Airway epithelial cell (primary cell): ENCODE measurements at places on chromosomes 7 and 10. TPM values are rescaled to one million over a fixed set of nuclear protein-coding genes. Genes with fewer than 3 reads are reported as not detected.

The LIPK gene
- 1.4 and 1.9 TPM in 2 replicates for total RNA-seq

The GPR22 gene
- not detected in 2 replicates for total RNA-seq

The CPA2 gene
- total RNA-seq = not detected in 2 replicates

The SPOCK2 gene
- total RNA-seq = not detected in 2 replicates

The SPAG6 gene
- total RNA-seq = not detected in 2 replicates

The ITPRID1 gene
- 0.14 TPM in 1 of 2 replicates, not detected in the other for total RNA-seq

The FAM107B gene
- total RNA-seq = 7.1 and 8.5 TPM in 2 replicates

The GPR15LG gene
- 44.5 and 87.7 TPM in 2 replicates for total RNA-seq

The VWC2 gene
- not detected in 2 replicates for total RNA-seq

The TRIM4 gene
- 16.1 and 16.9 TPM in 2 replicates for total RNA-seq

The ZNF503 gene
- 18.6 and 22.7 TPM in 2 replicates for total RNA-seq

The GIMAP4 gene
- total RNA-seq = not detected in 2 replicates

The SUGCT gene
- 4.2 and 10.9 TPM in 2 replicates for total RNA-seq

The ZRANB1 gene
- total RNA-seq = 8.7 and 10.4 TPM in 2 replicates

The UTF1 gene
- not detected in 2 replicates for total RNA-seq

The NPSR1 gene
- not detected in 2 replicates for total RNA-seq

The GRID1 gene
- not detected in 2 replicates for total RNA-seq

The SLC13A1 gene
- total RNA-seq = not detected in 2 replicates

The PI4K2A gene
- total RNA-seq = 38.0 and 44.8 TPM in 2 replicates

The IKZF1 gene
- not detected in 2 replicates for total RNA-seq

The CHST3 gene
- 19.8 and 22.4 TPM in 2 replicates for total RNA-seq

The CALN1 gene
- not detected in 2 replicates for total RNA-seq

The SPDYE6 gene
- total RNA-seq = not detected in 2 replicates

The SPDYE2 gene
- total RNA-seq = not detected in 2 replicates
